ENCODE measurements at places on chromosomes 1 and 21. TPM values are rescaled to one million over a fixed set of nuclear protein-coding genes. Genes with fewer than 3 reads are reported as not detected.

RCAN1 gene
- total RNA-seq = 26.9 TPM

ZNF695 gene
- not detected for total RNA-seq

NR5A2 gene
- 8.1 TPM for total RNA-seq

SLC9C2 gene
- total RNA-seq = 0.26 TPM

OR10K2 gene
- total RNA-seq = not detected

KLHDC8A gene
- 0.78 TPM for total RNA-seq

B3GALT5 gene
- not detected for total RNA-seq

CD247 gene
- total RNA-seq = 8.9 TPM

CLDN14 gene
- not detected for total RNA-seq

CAMK2N1 gene
- total RNA-seq = 73.6 TPM

CHRM3 gene
- total RNA-seq = 5.4 TPM

APOBEC4 gene
- not detected for total RNA-seq

RHBDL2 gene
- total RNA-seq = 1.1 TPM

ADIPOR1 gene
- 126 TPM for total RNA-seq

ENO1 gene
- total RNA-seq = 640 TPM

C1orf94 gene
- not detected for total RNA-seq

SAMSN1 gene
- 18.2 TPM for total RNA-seq

IFNLR1 gene
- 11.1 TPM for total RNA-seq

NUP210L gene
- 2.1 TPM for total RNA-seq

LACTBL1 gene
- not detected for total RNA-seq

FTCD gene
- total RNA-seq = 0.46 TPM

Data from upper lobe of right lung (tissue), 1 donor.